Tongue (tissue), 3 donors: ENCODE measurements at places on chromosomes 1 and 21.

DNA sequence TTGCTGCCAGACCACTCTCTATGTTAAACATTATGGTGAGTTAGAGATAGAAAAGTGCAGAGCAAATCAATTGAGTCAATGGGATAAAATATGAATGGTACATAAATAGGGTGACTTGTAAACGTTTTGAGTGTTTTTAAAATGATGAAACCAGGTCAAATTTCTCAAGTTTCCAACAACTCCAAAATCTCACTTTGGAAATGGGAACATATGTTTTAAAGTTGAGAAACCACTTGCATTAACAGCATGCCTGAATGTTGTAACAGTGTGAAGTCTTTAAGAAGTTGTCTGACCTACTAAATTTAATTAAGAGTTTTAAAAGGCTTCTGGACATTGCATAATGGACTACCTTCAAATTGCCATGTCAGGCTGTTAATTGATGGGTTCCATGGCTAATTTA is 33.6 kb upstream of the RAVER2 start:
- no peak for DNase-seq

DNA sequence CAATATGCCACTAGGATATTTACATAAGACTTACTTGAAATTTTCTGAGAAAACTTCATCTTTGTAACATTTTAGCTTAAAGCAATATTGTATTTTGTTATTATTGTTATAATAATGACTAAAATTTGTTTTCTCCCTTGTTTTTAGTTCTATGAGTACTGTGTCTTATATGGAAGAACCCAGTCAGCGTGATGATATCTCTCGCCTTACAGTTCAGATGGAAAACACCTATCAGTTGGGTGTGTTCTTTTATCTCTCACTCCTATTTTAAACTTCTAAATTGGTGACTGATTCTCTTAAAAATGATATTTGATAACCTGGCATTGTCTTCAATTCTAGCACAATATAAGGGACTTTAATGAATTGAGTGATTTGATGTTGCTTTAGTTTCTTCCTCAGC is 18.0 kb downstream of the DYNLT5 start:
- no peak for DNase-seq

- no peak for DNase-seq
Measured at GRCh38 chr1:78830321-78830720, 176.2 kb downstream of the ADGRL4 start.

- no peak for DNase-seq
Measured at GRCh38 chr1:28160782-28161266, 15.7 kb downstream of the PTAFR start.

DNA sequence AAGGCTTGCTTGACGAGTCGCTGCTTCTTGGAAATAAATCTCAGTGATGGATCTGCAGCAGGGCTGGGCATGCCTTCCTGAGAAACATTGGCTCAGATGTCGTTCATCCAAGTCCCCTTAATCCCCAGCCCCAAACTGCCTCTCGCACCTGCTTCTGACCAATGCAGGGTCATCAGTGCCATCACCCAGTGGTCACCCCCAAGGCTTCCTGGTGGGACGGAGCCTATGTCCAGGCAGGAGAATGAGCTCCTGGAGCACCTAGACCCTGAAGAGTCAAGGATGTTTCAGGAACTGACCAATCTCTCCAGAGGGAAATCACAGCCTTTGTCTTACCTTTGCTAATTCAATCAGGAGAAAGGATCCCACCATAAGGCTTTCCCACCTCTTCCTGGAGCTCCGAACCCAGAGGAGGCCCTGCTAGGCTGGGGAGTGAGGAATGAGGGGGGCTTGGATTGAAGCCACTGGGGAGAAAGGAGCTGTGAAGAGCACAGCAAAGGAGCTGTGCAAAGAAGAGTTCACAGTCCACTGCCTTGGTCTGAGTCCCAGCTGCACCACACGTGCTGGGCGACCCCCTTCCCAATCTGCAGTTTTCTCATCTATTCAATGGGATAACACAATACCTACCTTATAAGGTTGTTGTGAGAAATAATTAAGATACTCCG is 416.1 kb downstream of the NPHP4 start:
- DNase-seq, result no peak

GRCh38 chr1:97721221-97721620 is 199.6 kb downstream of the DPYD start:
- no peak for DNase-seq

- no peak for DNase-seq
Measured at GRCh38 chr1:94919241-94920030, 7.5 kb downstream of the CNN3 start.

DNA sequence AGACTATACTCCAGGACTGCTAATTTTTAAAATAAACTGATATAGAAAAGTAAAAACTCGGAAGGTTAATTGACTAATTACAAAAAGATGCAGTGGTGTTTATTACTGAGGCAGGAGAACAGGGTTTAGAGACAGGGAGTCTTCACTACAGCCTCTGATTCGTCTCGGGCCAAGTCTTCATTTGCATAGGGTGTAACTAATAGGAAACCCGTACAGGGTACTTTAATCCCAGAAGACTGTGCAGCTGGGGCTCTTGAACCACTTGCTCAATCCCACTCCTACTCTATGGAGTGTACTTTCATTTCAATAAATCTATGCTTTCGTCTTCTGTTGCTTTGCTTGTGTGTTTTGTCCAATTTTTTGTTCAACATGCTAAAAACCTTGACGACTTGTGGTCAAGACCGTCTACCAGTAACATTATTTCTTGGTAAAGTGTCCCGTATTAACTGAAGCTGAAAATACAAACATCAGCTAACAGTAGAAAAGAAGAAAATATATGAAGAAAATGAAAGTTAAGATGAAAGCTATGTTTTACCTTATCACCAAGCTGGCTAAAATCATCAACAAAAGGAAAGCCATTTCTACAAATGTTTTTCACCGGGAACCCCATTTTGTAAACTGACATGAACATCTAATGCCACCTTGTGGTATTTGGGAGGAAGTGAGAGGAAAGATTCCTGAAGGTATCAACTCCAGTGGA is 8.0 kb downstream of the SDHB start:
- peak; percentile 79 for DNase-seq

GRCh38 chr1:57404884-57405283 is 19.0 kb downstream of the DAB1 start:
- DNase-seq, result no peak

- no peak for DNase-seq
Measured at GRCh38 chr1:26994787-26995517, 1.5 kb downstream of the TRNP1 start.

GRCh38 chr1:108556066-108556465 is 3.8 kb upstream of the EEIG2 start:
- no peak for DNase-seq

GRCh38 chr1:27368869-27369582 is 2.3 kb upstream of the MAP3K6 start:
- DNase-seq, result no peak

- no peak for DNase-seq
Measured at GRCh38 chr1:117981455-117982192, 52.1 kb downstream of the WDR3 start.

DNA sequence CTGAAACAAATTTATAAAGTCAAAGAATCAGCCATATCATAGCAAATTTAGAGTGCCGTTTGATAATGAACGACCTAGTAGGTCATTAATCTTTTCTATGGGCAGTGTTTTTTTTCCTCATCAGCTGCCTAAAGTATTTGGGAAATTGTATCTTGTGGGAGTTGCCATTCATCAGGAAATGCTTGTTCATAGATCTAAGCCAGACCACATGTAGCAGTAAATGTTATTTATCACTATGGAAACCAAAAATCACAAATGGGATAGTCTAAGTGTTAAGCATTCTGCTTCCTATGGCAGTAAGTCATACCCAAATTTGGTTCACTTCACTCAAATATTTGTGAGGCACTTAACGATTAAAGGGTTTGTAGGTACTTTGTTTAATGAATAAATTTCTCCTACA is 52.9 kb downstream of the LRRC8D start:
- DNase-seq, result peak; percentile 61

DNA sequence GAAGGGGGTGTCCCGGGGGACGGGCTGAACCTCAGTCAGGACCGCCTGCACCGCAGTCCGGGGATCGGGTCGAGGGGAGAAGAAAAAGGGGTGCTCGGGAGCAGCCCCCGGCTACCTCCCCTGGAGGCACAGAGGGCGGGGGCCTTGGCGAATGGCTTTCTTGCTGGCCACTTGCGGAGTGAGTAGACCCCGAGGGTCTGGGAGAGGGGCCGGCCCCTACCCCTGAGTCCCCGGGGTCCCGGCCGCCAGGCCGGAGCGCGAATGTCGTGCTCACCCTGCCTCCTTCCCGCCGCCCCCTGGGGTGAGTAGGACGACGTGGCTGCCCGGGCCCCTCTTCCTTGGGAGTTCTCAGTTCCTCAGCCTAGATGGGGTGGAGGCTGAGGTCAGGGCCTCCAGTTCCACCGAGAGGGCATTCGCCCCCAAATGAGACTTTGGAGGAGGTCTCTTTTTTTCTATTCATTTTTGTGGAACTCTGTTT is 113.0 kb downstream of the OSBPL9 start:
- DNase-seq, result peak; percentile 31

GRCh38 chr1:10103193-10103592 is 70.4 kb downstream of the UBE4B start:
- DNase-seq, result no peak

DNA sequence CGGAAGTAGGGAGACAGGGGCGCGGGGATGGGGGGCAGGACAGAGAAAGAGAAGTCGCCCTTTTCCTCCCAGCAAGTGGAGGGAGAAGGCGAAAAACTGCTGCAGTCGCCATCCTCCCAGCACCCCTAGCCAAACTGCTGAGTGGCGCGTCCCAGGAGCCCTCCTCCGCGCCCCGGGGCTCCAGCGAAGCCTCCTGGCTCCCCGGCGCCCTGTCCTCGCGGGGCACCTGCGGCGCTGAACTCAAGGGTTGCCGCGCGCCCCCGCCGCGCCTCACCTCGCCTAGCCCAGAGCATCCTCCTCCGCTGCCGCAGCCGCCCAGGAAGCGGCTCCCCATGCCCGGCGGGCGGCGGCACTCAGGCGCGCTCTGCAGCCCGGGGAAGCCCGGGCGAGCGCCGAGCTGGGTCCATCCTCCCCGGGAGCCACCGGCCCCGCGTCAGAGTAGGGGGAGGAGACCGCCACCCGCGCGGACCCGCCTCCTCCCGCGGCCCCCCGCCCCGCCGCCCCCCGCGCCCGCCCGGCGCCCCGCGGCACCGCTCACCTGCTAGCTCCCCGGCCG is at the start of gene DAB1:
Gene DAB1, minus strand, starts transcription at position 405 of the 556 bp plus-strand sequence. CDS start 133,030 bp downstream, outside the sequence.
- DNase-seq, result peak; percentile 33

DNA sequence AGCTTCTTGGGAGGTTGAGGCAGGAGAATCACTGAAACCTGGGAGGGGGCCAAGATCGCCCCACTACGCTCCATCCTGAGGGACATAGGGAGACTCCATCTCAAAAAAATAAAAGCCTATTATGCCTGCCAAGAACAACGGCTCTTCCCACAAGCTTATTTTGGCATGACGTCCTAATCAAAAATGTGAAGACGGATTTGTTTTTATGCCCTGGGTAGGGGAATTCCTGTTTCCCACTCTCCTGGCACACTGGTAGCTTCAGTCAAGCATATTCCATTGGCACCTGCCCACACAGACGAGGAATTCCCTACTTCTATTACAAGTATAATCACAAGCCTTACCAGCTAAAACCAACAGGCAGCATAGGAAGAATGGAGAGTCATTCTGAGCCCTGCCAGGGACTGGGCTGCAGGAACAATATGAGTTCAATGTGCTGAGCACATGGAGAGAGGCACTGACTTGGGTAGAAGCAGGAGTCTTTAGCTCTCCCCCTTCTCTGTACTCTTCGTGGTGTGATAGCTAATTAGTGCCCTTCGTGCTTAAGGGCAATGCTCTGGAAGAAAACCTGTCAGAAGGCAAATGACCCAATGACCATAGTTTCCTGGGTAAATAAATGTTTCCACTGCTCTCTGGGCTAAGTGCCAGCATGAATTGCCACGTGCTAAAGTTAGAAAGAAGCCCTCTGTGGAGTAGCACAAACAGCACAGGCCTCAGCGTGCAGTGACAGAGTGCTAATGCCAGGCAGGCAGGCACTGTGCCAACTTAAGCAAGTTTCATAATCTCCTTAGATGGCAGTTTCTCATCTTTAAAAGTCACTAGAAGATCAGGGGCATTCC is 16.8 kb downstream of the TNFSF4 start:
- peak; percentile 93 for DNase-seq

GRCh38 chr1:50858761-50859160 is 101.3 kb downstream of the FAF1 start:
- no peak for DNase-seq

GRCh38 chr1:118254001-118254400 is 69.0 kb upstream of the SPAG17 start:
- DNase-seq, result no peak

DNA sequence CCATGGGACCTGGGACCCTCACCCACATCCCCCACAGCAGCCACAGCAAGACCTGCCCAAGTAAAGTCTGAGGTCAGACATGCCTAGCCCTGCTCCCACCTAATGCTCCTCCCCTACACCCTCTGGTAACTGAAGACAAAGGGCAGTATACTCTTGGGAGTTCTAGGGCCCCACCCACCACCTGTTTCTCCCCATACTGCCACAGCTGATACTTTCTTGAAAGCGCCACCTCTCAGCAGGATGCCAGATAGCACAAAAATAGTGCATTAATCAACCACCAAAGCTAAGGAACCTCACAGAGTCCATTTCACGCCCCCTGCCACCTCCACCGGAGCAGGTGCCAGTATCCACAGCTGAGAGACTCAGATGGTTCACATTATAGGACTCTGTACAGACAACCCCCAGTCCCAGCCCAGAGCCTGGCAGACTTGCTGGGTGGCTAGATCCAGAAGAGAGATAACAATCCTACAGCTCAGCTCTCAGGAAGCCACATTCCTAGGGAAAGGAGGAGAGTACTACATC is 238.1 kb downstream of the LRRC40 start:
- no peak for DNase-seq

DNA sequence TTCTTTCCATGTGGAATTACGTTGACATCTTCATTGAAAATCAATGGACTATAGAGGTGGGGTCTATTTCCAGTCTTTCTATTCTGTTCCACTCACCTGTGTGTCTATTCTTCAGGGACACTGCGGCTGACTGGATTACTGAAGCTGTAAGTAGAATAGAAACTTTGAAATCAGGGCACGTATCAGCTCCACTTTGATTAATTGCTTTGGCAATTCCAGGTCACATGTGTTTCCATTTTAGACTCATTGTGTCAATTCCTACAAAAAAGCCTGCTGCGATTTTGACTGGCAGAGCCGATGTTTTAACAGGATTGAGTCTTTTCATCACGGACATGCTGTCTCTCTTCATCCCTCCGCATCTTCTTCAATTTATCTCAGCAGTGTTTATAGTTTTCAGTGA is 20.9 kb upstream of the RNF223 start:
- DNase-seq, result no peak
